ENCODE measurements at places on chromosomes 3 and 15.
A peak's percentile ranks its signal among the peaks of the same experiment; 100 is the strongest.

- peaks cover 2% of the 10 kb centered on the region for H3K4me1 ChIP-seq
- no peaks in the 10 kb centered on the region for H3K27me3 ChIP-seq
- DNase-seq = no peak
- H3K27ac ChIP-seq = no peak overlapping the region
- H3K4me3 ChIP-seq = no peak overlapping the region
Measured at GRCh38 chr15:84611631-84612030, 10.8 kb downstream of the ZSCAN2 start.

DNA sequence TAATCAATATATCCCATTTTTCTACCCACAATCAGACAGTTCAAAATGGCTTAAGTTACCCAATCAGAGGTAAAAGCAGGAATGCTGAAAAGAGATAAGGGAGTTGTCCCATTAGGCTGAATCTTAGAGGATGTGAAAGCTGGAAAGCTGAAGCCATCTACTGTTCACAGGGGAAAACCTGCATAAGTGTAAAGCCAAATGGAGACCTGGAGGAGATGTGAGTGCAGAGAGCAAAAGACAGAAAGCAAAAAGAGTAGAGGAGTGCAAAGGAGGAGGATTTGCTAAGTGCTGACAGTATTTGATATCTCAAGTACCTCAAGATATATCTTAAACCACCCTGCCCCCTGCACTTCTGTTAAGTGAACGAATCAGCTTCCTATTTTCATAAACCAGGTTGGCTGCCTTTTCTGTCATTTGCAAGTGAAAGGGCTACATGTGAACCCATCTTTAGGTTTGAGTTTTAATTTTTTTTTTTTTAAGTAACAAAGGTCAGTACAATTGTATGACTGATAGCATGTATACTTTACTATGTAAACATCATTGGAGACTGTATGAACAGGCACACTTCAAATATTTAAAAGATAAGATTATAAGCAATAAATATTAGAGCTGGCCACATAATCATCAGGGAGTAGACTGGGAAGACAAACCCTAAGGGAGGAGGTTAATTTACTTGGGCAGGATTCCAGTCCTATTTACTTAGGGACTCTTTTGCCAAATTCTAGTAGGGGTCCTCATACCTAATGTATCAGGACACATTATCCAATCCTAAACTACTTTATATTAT is 22.8 kb upstream of the P2RY1 start:
- H3K27ac ChIP-seq = no peak overlapping the region
- H3K4me3 ChIP-seq = no peak overlapping the region
- no peaks in the 10 kb centered on the region for H3K27me3 ChIP-seq
- no peaks in the 10 kb centered on the region for H3K4me1 ChIP-seq
- H3K36me3 ChIP-seq = no peaks in the 10 kb centered on the region

DNA sequence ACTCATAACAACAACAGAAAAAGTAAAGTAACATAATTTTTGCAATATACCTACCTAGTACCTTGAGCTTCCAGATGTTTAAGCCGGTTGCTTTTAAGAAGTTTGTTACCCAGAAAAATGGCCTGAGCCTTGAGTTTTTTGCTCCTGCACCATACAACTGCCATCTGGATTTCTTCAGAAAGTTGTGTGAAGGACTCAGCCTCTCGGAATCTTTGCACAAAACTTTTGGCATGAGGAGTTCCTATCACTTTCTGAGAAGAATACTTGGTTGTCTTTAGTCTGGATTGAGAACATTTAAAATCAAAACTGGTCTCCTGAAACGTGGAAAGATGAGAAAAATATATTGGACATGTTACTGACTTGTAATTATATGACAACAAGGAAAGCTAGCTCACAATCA is 17.3 kb downstream of the GTPBP8 start:
- H3K27ac ChIP-seq = no peak overlapping the region
- no peaks in the 10 kb centered on the region for H3K4me1 ChIP-seq
- no peak for DNase-seq
- peaks cover 86% of the 10 kb centered on the region for H3K36me3 ChIP-seq
- H3K4me3 ChIP-seq = no peak overlapping the region
- no peaks in the 10 kb centered on the region for H3K27me3 ChIP-seq

DNA sequence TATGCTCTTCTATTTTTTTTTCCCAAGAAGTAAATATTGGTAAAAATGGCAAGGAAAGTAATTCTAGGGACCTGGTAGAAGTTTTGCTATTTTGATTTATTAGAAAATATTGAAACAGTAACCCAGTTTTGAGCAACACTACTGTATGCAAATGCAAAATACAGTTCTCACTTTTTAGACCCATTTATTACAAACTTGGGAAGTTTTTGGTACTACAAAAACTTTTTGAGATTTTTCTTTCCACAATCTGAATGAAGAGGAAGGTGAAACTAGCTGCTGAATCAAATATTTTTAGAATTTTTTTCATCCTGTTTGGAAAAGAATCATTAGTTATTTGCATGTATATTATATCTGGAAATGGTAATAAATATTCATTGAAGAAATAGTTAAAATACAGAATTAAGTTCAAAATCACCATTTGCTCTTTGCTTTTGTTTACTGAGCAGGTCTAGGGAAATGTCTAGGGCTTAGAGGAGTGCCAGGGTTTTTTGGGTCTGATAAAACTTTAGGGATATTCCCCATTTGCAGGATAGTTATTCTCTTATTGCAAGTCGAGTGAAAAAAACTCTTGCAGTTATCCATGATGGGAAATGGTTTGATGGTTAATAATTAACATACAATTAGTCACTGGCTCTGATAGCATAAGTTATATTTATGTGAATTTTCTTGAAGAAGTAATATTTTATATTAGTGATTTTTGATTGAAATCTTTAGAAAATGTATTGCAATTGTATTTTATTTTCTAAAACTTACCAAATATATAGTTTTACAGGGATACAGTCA is 47.0 kb downstream of the TCF12 start:
- peaks cover 3% of the 10 kb centered on the region for H3K4me1 ChIP-seq
- no peaks in the 10 kb centered on the region for H3K36me3 ChIP-seq
- no peak for DNase-seq
- no peak overlapping the region for H3K27ac ChIP-seq

- no peaks in the 10 kb centered on the region for H3K36me3 ChIP-seq
- DNase-seq = no peak
Measured at GRCh38 chr3:4983739-4984510, 4.7 kb downstream of the BHLHE40 start.

- peaks cover 10% of the 10 kb centered on the region for H3K4me1 ChIP-seq
- DNase-seq = no peak
- no peak overlapping the region for H3K27ac ChIP-seq
- no peak overlapping the region for H3K4me3 ChIP-seq
Measured at GRCh38 chr15:101451266-101451799, 38.2 kb downstream of the PCSK6 start.

DNA sequence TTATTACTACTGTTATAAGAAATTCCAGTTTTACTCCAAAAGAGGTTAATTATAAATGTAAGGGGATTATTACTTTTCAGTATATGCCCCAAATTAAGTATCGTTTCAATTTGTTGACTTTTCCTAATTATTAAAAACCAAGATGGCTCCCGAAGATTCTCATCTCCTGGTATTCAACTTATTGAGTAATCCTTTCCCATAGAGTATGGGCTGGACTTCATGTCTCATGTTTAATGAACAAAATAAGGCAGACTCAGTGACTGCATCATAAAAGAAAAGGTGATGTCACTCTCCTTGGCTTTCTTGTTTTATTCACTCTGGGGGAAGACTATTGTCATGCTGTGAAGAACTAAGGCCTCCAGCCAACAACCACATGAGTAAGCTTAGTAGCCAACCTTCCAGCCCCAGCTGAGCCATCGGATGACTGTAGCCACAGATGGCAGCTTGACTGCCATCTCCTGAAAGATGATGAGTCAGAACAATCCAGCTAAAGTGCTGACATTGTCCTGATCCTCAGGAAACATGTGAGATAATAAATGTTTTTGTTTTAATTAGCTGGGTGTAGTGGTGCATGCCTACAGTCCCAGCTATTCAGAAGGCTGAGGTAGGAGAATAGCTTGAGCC is 17.3 kb downstream of the IGF2BP2 start:
- no peak overlapping the region for H3K27ac ChIP-seq
- H3K36me3 ChIP-seq = no peaks in the 10 kb centered on the region
- peaks cover 7% of the 10 kb centered on the region for H3K4me1 ChIP-seq
- no peaks in the 10 kb centered on the region for H3K27me3 ChIP-seq

DNA sequence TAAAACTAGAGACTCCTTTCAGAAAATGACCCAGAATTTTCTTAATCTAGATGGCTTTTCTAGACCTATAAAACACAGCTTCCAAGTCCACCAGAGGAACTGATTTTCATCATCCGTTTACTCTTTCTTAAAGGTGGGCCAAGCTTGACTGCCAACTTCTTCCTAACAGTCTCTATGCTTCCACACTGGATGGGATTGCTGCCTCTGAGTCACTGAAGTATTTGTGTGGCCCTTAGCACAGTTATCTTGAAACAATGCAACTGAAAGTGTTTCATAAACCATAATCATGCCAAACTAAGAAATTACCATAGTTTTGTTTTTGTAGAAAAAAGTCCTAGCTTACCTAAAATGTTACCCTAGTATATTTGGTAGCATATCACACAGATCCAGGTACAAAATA is 985.7 kb downstream of the TUSC7 start:
- H3K36me3 ChIP-seq = no peaks in the 10 kb centered on the region
- H3K27ac ChIP-seq = no peak overlapping the region
- H3K4me3 ChIP-seq = no peak overlapping the region
- no peak for DNase-seq

- H3K27ac ChIP-seq = no peak overlapping the region
- H3K4me3 ChIP-seq = no peak overlapping the region
- no peak for DNase-seq
- no peaks in the 10 kb centered on the region for H3K27me3 ChIP-seq
- H3K36me3 ChIP-seq = peaks cover 38% of the 10 kb centered on the region
- peaks cover 6% of the 10 kb centered on the region for H3K4me1 ChIP-seq
Measured at GRCh38 chr15:43749690-43750345, 3.6 kb downstream of the PDIA3 start.

DNA sequence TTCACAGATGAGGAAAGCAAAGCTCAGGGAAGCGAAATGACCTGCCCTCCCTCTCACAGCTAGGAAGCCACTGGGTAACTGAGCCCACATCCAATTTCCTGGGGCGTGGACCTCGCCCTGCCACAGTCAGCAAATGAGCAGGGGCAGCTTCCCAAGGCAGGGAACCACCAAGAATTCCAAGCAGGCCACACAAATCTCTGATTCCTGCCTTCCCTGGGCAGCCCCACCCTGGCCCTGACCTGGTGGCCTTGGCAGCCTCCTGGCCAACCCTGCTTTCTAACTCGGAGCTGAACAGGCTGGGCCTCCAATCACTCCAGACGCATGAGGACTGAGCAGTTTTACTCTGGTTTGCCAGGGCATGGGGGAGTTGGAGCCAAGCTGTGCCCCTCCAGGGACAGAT is 203.7 kb upstream of the TLE3 start:
- no peaks in the 10 kb centered on the region for H3K27me3 ChIP-seq
- no peaks in the 10 kb centered on the region for H3K36me3 ChIP-seq
- H3K27ac ChIP-seq = no peak overlapping the region
- no peak overlapping the region for H3K4me3 ChIP-seq

GRCh38 chr3:27686642-27687041 is 35.5 kb downstream of the EOMES start:
- H3K4me3 ChIP-seq = no peak overlapping the region
- H3K36me3 ChIP-seq = no peaks in the 10 kb centered on the region
- no peak overlapping the region for H3K27ac ChIP-seq
- no peaks in the 10 kb centered on the region for H3K4me1 ChIP-seq
- H3K27me3 ChIP-seq = no peaks in the 10 kb centered on the region
- DNase-seq = no peak

DNA sequence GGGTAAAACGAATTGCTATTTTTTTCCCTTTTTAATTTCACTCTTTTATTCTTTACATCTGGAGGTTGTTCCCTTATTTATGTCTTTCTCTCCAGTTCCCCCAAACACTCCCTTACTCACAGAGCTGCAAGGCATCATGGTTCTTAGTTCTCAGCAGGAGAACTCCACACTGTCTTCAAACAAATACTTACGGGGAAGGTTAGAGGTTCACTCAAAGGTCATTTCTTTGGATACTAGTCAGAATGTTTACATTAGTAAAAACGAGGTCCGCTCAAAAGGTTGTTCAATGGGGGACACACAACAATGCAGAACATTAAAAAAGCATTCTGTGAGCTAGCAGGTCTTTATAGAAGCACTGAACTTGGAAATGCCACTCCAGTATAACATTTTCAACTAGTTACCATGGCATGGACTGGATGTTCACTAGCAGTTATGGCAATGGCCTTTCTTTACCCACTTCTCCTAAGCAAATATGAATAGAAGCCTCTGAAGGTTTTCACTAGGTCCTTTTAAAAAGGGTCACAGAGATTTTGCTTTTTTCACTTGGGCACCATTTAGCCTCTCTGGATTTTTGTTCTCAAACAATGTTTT is 201.7 kb downstream of the MEIS2 start:
- no peak overlapping the region for H3K4me3 ChIP-seq
- H3K4me1 ChIP-seq = no peaks in the 10 kb centered on the region
- H3K36me3 ChIP-seq = no peaks in the 10 kb centered on the region
- H3K27ac ChIP-seq = no peak overlapping the region

- H3K4me1 ChIP-seq = no peaks in the 10 kb centered on the region
- DNase-seq = no peak
- no peaks in the 10 kb centered on the region for H3K27me3 ChIP-seq
- no peaks in the 10 kb centered on the region for H3K36me3 ChIP-seq
- H3K4me3 ChIP-seq = no peak overlapping the region
- no peak overlapping the region for H3K27ac ChIP-seq
Measured at GRCh38 chr3:42855547-42856380, 19.9 kb downstream of the CYP8B1 start.

DNA sequence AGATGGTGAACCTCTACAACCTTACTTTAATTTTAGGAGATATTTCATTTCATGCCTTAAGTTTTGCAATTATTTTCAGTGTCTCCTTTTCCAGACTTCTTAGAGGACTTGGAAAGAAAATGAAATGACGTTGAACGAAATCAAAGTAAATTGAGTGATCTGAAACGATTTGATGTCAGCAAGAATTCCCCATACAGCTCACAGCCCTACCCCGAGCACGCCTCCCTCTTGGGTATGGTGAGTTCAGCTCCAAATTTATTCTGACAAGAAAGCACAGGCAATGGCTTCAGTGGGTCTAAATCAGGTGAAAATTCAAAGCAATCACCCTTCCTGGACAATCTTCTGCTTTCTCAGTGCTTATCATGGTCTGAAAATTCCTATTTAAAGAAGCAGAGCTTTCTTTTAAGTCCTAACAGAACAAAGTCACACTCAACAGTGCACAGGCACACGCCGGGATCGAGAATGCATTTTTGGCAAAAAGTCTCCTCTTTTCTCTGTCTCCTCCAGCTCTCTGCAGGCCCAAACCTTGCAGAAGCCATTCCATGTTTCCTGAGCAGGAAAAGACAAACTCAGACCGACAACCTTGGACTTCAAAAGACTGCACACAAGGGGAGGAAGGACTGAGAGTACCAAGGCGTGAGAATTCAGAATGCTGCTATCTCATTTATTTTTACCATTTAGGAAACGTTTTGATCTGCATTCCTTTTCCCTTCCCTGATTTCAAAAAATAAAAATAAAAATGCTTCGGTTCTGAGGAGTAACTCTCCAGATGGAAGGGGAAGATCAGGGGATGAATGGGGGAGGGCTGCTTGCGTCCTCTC is 72.0 kb downstream of the CCNL1 start:
- no peaks in the 10 kb centered on the region for H3K36me3 ChIP-seq
- H3K4me3 ChIP-seq = peak overlapping the region; percentile 45
- DNase-seq = no peak
- 0 out of 2 replicates have a peak overlapping the region, but pooled peaks have one; percentile 89 for H3K27ac ChIP-seq
- no peaks in the 10 kb centered on the region for H3K27me3 ChIP-seq

GRCh38 chr3:3629911-3630310 is 169.3 kb upstream of the LRRN1 start:
- H3K27ac ChIP-seq = no peak overlapping the region
- no peak for DNase-seq
- no peak overlapping the region for H3K4me3 ChIP-seq
- no peaks in the 10 kb centered on the region for H3K4me1 ChIP-seq
